Activated T-cell treated with anti-CD3 and anti-CD28 coated beads, Interleukin-2, amount 50 U/mL, for 48 hours (primary cell): ENCODE measurements at places on chromosomes 3 and 15.
A peak's percentile ranks its signal among the peaks of the same experiment; 100 is the strongest.

DNA sequence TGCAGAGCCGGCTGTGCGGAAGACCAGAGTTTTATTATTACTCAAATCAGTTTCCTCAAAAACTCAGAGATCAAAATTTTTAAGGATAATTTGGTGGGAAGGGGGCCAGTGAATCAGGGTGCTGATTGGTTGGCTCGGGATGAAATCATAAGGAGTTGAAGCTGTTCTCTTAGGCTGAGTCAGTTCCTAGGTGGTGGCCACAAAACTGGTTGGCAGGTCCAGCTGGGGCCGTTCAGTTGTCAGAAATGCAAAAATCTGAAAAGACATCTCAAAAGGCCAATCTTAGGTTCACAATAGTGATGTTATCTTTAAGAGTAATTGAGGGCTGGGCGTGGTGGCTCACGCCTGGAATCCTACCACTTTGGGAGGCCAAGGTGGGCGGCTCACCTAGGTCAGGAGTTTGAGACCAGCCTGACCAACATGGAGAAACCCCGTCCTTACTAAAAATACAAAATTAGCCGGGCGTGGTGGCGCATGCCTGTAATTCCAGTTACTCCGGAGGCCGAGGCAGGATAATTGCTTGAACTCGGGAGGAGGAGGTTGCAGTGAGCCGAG, 2.3 kb upstream of the ZNF589 start:
- DNase-seq: no peak

DNA sequence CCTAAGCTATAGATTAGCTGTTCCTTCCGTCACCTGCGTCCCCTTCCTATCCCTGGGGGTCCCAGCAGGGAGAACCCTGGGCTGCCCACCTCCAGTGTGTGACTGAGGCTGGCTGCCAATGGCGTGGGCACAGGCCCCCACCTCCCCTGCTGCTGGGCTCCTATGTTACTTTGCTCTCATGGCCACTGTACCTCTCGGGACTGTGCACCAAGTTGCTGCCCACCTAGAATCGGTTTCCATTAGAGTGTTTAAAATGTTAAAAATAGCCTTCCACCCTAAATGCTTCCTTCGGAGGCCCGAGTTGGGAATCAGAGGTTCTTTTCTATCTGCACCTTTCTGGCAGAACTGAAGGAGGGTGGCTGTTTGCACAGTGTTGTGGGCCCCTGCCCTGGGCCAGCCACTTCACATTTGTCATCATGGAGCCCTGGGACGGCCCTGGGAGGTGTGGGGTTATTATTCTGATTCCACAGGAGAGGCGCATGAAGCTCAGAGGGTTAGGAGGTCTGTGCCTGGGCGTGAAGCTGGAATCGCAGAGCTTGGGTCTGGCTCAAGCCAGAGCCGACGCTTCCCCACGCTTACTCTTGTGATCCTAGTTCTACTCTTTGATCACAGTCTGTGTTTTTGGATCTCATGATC, 29.1 kb downstream of the IRAK2 start:
- peak; percentile 36 for DNase-seq

GRCh38 chr15:83110381-83110780, 2.9 kb downstream of the TM6SF1 start:
- DNase-seq: no peak

- no peak for DNase-seq
Observed at GRCh38 chr3:54905920-54906319, 21.9 kb downstream of the LRTM1 start.

GRCh38 chr3:120452816-120453215, 2.0 kb upstream of the FSTL1 start:
- DNase-seq: no peak

DNA sequence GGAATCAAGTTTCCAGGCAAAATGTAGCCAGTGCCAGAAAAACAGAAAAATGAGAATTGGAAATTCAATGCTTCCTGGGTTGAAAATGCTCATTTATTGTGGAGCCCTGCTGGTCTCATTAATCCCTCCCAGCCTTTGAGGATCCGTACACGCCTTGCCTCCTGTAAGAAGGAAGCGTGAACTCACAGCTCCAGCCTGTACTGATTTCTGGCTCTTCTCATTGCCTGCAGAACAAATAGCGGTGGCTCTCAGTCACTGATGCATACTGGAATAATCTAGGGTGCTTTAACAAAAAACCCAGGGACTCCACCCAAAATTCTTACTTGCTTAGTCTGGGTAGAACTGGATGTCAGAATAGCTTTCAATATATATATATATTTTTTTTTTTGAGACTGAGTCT, 29.3 kb upstream of the SLC24A5 start:
- no peak for DNase-seq

- DNase-seq: no peak
Observed at GRCh38 chr3:152232001-152232400, 36.7 kb upstream of the MBNL1 start.

DNA sequence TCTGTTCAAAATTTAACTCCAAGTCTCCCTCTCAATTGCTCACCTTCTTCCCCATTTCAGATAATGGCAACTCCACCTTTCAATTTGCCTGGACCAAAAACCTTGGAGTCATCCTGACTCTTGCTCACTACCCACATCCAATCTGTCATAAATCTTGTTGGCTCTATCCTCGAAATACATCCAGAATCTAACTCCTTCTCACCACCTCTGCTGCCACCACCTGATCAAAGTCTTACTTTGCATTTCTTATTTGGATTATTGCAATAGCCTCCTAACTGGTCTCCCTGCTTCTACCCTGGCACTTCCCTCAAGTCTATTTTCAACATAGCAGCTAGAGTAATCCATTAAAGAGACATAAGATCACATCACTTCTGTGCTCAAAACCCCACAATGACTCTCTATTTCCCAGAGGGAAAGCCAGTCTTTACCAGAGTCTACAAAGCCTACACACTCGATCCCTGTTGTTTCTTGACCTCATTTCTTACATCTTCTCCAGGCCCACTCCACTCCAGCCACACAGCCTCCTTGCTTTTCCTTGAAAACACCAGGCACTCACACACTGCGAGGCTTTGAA, 86.6 kb downstream of the GPR156 start:
- DNase-seq: no peak

DNA sequence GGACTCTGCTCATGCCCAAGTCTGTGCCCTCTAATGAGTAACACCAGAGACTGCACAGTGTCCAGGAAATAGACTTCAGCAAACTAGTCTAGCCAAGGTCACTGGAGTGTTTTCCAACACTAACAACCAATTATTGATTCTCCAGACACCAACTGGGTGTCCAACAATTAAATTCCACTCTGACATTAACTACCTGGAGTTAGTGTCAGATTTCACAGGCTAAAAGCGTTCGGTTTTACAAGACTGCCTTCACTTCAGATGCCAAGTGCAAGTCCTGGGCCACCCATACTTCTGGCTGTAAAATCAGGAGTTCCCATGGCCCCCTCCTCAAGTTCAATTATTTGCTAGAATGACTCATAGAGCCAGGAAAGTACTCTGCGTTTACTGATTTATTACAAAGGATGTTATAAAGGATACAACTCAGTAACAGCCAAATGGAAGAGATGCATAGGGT, 20.8 kb upstream of the CFAP161 start:
- DNase-seq: no peak

- no peak for DNase-seq
Observed at GRCh38 chr3:178405531-178405930, 130.7 kb upstream of the KCNMB2 start.

GRCh38 chr15:57611938-57612337, 20.2 kb downstream of the MYZAP start:
- no peak for DNase-seq

DNA sequence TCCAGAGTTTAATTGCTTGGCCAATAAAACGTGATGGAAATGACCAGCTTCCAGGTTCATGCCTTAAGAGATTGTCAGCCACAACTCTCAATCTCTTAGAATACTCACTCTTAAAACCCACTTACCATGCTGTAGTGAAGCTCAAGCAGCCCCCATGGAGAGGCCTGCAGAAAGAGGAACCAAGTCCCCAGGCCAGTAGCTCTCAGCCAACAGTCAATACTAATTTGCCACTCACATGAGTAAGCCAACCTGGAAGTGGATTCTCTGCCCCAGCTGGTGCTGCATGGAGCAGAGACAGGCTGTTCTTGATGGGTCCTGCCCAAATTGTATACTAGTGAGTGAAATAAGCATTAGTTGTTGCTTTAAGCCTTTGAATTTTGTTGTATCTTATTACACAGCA, 155.9 kb downstream of the OXSM start:
- no peak for DNase-seq

DNA sequence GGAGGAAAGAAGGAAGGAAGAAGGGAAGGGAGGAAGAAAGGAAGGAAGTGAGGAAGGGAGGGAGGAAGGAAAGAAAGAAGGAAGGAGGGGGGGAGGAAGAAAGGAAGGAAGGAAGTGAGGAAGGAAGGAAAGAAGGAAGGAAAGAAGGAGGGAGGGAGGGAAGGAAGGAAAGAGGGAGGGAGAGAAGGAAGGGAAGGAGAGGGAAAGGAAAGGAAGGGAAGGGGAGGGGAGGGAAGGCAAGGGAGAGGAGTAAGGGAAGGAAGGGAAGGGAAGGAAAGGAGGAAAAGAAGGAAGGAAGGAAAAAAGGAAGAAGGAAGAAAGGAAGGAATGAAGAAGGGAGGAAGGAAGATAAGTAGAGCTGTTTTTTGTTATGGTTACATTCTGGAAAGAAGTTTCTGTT, 141.2 kb downstream of the LRRC3B start:
- DNase-seq: no peak

- no peak for DNase-seq
Observed at GRCh38 chr3:60056404-60056803, 1006.6 kb upstream of the CFAP20DC start.

DNA sequence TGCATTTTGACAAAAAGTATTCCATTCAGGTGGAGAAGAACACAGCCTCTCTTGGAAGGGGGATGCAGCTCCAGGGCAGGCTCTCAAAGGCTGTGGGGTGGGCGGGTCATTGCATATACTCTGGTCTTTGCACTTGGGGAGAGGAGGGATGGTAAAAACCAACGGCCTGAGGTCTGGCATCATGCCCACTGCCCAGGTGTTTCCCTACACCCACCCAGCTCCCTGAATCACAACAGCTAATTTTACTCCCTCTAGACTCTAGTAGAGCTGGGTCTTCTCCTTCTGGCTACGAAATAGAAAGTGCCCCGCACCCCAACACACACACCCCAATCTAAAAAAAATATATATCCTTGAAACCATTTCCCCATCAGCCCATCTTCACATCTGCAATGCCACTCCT, 1.0 kb downstream of the MYLK start:
- no peak for DNase-seq

DNA sequence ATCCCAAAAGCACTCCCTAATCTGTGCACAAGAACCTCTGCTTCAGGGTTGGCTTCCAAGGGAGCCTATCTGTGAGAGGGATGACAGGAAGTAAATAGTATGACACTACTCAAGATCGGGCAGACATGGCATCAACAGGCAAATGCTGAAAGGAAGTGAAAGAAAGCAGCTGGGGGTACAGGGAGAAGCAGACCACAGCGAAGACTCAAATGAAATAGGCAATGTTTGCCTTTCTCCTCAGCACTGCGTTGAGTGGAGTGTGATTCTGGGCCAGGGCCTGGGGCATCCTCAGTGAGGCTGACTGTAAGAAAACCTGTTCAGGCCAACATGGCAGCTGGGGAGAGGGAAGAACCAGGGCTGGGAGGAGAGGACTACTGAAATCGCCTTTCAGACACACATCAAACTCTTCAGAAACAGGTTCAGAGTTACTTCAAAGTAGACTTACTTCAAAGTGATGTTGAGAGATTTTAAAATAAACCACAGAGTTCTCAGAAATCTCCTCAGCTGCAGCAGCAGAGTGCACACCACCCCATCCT, 96.6 kb downstream of the SLC9A9 start:
- DNase-seq: peak; percentile 61

GRCh38 chr15:76916369-76916768, 11.2 kb upstream of the SCAPER start:
- DNase-seq: no peak

DNA sequence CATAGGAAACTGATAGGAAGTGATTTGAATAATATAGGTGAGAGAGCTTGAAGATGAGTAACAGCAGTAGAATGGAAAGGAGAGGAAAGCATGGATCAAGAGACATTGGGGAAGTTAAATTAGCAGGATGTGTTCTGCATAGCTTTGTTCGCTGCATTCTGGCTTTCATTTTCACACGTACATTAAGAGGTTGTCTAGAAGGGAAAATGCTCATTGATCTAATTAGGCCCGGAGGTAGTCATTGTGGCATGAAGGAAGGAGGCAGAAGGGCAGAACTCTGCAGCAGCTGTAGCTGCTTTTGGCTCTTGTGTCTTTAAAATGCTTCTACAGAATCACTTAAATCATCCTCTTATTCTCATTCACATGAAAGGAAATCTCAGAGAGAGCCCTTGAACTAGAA, 40.3 kb downstream of the KCNAB1 start:
- DNase-seq: no peak

GRCh38 chr15:40955141-40955903, 2.1 kb downstream of the CHAC1 start:
- no peak for DNase-seq

GRCh38 chr3:141294301-141294700, 62.7 kb downstream of the PXYLP1 start:
- no peak for DNase-seq

- DNase-seq: peak; percentile 55
Observed at GRCh38 chr3:8663177-8664061, 18.8 kb upstream of the SSUH2 start.

DNA sequence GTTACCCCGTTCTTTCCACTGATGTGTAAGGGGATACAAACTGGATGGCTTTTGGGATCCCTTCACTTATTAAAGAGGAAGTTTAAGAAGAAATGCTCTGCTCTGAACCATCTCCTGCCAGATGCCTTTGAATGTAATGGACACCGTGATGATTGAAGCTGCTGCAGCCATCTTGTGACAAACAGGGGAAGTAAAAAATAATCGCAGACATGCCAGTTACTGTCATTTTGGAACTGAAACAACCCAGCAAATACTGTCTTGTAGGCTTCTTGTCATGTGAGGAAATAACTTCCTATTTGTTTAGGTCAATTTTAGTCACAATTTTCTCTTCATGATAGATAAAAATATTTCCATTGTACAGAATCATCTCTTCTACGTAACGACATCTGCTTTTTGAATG, 224.0 kb downstream of the CHL1 start:
- no peak for DNase-seq

DNA sequence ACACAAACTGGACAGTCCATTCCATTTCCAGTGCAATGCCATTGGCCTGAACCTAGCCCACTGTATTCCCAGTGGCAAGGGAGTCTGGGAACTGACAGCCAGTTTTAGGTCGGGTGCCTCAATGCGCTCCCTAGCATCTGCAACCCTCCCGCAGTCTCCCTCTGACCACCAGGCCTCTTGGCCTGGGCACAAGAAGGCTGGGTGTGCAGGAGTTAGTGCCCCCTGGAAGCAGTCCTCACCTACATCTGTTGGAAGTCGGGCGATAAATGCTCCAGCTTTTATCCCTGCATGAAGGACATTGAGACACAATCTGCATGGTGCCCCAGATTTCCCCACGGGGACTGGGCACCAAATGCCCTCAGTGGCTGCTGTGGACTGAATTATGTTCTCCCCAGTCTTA, 12.7 kb downstream of the C3orf22 start:
- no peak for DNase-seq

DNA sequence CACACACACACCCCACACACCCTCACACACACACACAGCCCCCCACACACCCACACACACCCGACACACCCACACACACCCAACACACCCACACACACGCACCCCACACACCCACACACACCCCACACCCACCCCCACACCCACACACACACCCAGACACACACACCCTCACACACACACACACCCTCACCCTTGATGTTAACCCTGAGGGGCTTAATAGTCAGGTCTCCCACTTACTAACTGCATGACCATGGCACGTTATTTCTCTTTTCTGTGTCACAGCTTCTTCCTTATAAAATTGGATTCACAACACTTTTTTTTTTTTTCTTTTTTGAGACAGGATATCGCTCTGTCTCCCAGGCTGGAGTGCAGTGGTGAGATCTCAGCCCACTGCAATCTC, 2.8 kb downstream of the GRM2 start:
- DNase-seq: no peak
